ENCODE measurements at places on chromosomes 5 and 9.

- DNase-seq = no peak
These were observed 159.1 kb downstream of the LRRC70 start for GRCh38 chr5:62737766-62738165.

GRCh38 chr5:179414459-179415261 lies 69.4 kb upstream of the ADAMTS2 start:
- DNase-seq = no peak

GRCh38 chr5:53946405-53947100 lies 363.8 kb downstream of the ARL15 start:
- DNase-seq = no peak

DNA sequence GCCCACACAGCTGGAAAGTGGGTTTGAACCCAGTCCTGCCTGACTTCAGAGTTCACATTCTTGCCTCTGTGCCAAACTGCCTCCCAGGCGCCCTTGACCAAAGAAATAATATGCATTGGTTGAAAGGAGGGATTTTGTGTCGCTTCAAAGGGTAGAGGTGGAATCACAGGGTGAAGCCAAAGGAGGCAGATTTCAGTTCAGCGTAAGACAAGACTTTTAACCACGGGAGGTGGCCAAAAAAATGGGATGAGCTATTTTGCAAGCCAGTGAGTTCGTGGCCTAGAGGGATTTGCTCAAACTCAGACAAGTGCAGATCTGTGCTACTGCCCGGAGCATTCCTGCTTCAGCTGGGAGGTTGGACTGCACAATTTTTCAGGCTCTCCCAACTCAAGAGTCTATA lies 57.6 kb upstream of the RANBP3L start:
- no peak for DNase-seq

- DNase-seq = no peak
These were observed 199.9 kb downstream of the CWC27 start for GRCh38 chr5:64968591-64969110.

- no peak for DNase-seq
These were observed 74.8 kb upstream of the ZNF622 start for GRCh38 chr5:16540421-16540820.

DNA sequence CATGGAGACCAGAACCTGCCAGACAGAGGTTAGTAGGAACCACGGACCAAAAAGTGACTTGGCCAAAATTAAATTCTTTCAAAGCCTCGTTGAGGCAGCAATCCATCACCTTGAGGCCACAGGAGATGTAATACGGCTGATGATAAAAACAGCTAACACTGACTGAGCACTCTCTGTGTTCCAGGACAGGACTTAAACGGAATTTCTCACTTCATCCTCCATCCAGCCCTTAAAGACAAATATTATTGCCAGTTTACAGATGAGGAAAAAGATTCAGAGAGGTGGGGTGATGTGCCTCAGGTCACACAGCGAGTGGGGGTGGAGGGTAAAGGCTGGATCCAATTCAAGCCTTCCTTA lies 25.1 kb downstream of the STK10 start:
- DNase-seq = no peak

DNA sequence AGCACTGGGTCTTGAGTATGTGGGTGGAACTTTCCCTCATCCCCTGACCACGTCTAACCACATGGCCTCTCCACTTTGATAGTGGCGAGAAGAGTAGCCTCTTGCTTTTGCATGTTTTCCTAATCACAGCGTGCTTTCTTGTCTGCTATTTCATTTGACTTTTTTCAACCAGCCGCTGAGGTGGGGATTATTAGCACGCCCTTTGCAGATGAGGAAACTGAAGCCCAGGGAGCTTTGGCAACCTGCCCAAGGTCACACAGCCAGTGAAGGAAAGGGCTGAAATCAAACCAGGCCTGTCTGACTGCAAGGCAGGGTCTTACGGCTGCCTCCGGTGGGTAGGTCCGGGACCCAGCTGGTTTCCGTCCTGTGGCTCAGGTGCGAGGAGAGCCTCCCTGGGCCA lies 106.5 kb upstream of the MSX2 start:
- DNase-seq = no peak

GRCh38 chr9:35335164-35335563 lies 154.7 kb upstream of the RUSC2 start:
- no peak for DNase-seq

GRCh38 chr9:132656299-132656698 lies 13.5 kb downstream of the DDX31 start:
- no peak for DNase-seq

- DNase-seq = no peak
These were observed 32.0 kb upstream of the TMED7 start for GRCh38 chr5:115657881-115658233.

DNA sequence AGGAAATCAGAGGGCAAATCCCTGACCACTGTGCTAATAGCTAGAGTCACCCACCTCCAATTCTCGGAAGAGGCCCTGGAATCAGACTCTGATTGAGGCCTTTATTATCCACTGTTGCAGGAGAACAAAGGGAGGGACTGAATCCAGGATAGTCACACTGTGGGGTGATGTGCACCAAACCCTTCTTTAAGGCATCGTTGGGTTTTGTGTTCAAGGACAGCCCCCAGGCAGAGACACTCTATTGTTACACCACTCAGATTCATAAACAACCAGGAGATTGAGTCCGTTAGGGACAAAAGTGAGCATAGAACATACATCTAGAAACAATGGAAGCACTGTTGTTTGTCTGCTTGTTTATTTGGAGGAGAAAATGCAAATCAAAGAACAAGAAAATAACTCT lies 124.6 kb upstream of the TBCA start:
- DNase-seq = no peak
